WTC11 (cell line): ENCODE measurements at places on chromosomes 1 and 21.

DNA sequence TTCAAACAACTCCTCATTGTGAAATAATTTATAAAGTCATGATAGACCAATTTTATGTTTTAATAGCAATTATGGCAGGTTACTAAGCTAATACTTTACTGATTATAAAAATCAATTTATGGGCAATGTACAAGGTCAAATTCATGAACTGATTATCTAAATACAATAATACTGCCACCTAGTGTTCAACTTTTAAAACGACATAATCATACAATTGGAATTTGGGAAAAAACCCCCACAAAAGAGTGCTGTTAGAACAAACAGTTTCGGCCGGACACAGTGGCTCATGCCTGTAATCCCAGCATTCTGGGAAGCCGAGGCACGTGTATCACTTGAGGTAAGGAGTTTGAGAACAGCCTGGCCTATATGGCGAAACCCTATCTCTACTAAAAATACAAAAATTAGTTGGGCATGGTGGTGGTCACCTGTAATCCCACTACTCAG is 14.0 kb downstream of the GTF2B start:
- no peak for DNase-seq

- no peak for DNase-seq
Measured at GRCh38 chr21:24027396-24027795, 1579.9 kb downstream of the MRPL39 start.

DNA sequence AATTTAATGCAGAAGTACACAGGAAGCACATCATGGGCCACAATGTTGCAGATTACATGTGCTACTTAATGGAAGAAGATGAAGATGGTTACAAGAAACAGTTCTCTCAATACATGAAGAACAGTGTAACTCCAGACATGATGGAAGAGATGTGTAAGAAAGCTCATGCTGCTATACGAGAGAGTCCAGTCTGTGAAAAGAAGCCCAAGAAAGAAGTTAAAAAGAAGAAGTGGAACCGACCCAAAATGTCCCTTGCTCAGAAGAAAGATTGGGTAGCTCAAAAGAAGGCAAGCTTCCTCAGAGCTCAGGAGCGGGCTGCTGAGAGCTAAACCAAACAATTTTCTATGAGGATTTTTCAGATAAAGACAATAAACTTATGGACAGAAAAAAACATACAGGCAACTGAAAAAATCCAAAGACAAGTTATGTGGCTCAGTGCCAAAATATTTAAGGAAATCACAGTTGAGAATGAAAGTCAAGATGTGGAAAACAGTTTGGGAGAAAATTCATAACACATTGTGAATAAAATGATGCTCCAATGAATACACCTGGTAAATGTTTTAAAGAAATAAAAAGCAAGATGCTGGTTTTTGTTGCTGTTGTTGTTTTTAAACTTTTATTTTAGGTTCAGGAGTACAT is 2.8 kb upstream of the ZNF644 start:
- DNase-seq: no peak

DNA sequence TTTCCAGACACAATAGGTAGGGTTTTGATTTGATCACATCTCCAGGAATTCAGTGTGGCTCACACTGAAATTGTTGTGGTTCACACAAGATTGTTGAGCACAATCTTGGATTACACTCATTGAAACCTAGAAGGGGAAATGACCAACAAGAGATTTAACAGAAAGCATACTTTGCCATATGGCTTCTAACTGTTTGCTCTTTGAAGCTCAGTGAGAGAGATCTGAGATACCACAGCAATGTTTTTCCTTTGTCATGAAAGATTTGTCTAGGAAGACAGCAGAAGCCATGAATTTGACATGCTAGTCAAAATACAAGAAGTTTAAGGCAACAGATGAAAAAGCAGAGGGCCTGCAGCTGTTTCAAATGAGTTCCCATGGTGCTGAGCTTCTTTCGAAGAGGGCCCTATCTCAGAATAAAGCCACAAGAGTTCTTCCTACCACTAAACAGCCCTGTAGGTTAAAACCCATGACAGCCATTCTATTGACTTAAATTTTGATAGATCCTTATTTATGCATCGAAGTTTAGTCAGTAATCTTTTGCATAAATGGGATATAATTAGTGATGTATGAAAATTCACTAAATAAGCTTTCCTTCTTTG is 650.4 kb downstream of the LTN1 start:
- DNase-seq: no peak

DNA sequence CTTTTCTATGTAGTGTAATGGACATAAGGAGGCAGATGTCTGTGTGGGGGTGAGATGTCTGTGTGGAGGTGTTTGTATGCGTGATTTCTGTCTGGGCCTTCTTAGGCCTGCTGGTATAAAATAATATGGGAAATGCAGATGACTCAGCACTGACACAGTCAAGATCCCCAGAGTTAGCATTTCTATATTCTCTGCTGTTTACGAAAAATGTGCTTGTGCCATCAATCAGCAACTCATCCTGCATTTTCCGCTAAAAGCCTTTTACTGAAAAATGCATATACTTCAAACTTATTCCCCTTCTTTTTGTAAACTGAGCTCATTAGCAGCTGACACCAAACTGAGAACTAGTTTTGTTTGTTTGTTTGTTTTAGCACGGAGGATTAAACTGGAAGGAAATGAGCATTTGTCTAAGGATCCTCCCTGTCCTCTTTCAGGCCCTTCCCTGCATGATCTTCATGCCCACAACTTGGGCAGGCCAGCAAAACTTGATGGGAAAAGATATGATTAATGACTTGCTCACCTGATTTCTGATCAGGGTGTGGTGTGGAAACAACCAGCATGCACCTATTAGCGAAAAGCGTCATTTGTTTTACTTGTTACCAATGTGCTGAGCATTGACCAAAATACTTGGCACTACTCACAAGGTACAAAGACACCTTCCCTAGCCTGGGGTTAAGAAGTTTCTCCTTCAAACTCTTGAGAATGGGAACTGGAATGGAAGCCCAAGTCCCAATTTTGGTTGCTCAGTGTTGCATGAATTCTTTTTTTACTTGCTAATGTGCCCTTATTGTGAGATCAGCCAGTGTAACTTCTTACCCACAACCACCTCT is 77.4 kb downstream of the NDUFS5 start:
- DNase-seq: no peak

GRCh38 chr1:7749126-7749525 is 22.0 kb upstream of the VAMP3 start:
- DNase-seq: no peak

- DNase-seq: no peak
Measured at GRCh38 chr1:59071289-59071688, 225.6 kb upstream of the FGGY start.

DNA sequence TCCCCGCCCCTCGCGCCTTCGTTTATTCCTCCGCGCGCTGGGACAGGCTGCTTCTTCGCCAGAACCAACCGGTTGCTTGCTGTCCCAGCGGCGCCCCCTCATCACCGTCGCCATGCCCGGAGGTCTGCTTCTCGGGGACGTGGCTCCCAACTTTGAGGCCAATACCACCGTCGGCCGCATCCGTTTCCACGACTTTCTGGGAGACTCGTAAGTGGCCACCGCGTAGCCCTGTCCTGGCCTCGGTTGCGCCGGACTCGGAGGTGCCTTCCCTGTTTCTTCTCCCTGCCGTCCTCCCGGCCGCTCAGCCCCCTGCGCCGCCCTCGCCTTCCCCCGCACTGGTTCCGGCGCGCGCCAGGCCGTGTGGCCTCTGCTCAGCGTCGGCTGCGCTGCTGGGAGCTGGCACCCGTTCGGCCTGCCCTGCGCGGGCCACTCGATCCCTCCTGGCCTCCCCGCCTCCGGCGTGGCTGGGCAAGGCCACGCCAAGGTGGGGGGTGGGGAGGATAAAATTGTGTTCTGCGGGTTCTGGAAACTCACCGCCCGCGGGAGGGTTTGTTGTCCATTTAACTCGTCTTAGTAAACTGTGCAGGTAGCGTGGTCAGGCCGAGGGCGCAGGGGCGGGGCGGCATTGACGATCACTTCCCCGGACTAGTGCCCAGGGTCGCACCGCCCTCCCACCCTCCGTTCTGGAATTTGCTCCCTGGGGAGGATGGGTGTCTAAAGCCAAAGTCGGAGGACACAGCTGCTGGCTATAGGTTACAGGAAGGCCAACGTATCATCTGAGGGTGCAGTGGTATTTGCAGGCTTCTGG is at the start of gene PRDX6:
Gene PRDX6, plus strand, starts transcription at position 50 of the 808 bp plus-strand sequence. Its CDS starts 63 bp downstream, at position 113.
- DNase-seq: peak; percentile 83

DNA sequence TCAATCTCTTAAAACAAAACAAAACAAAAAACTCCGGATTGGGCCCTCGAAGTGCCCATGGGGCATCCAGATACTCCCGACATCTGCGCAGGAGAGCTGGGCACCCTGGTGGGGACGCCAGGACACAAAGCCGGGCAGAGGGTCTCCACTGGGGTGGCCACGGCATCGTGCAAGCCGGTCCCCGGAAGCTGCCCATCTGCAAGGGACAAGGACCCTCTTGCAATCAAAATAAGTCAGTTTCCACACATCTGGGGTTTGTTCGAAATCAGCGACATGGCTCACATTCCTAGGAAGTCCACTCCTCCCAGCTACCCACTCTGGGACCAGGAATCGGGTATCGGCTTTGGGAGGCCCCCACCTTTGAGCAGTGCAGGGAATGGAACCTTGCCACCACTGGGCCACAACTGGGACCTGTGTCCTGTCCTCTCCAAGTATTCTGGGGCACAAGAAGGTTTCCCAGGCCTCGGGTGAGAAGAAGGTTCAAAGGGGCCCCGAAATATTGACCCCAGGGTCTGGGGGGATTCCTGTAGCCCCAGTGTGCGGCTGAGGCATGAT is 4.6 kb upstream of the PRDM16 start:
- no peak for DNase-seq

DNA sequence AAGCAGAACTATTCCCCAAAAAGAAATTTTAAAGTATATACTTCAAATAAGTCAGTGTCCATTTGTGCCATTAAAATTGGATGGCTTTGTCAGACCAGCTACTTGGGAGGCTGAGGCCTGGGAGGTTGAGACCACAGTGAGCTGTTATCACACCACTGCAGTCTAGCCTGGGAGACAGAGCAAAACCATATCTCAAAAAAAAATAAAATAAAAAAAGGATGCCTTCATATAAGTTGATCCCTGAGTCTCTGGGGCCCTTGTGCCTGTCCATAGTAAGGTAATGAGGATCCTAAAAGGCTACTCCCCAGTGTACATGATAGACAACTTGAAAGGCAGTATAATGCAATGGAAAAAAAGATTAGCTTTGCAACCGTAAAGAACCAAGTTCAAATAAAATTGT is 81.2 kb upstream of the BARHL2 start:
- no peak for DNase-seq

- no peak for DNase-seq
Measured at GRCh38 chr1:207805841-207806421, 54.1 kb downstream of the CD46 start.

DNA sequence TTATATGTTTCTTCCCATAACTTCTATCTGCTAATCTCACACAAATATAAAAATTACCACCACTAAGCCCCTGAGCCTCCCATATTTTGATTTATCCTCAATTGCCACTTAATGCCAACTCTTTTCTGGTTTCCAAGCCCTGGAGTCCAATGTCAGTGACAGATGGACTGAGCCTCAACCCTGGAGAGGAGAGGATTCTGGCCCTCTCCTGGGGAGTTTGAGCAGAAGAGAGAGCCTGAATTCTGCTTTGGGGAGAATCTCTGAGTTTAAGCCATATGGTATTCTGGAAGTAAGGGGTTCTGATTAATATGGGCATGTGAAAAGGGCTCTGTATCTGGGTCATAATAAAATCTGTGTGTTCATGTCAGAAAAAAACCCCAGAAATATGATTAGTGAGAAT is 8.5 kb downstream of the CADM3 start:
- no peak for DNase-seq
